Activated CD8-positive, alpha-beta memory T cell treated with anti-CD3 and anti-CD28 coated beads, Interleukin-2, amount 10 ng/mL, durations not matched to agents 7 days and 5 days (primary cell): ENCODE measurements at places on chromosomes 12 and 14.
A peak's percentile ranks its signal among the peaks of the same experiment; 100 is the strongest.

GRCh38 chr14:100076133-100076532, 10.9 kb downstream of the EVL start:
- DNase-seq, result peak; percentile 73

- DNase-seq, result no peak
Measured at GRCh38 chr12:122073815-122074214, 4.7 kb upstream of the MLXIP start.

GRCh38 chr12:130212384-130212989, 50.2 kb downstream of the FZD10 start:
- DNase-seq, result no peak

DNA sequence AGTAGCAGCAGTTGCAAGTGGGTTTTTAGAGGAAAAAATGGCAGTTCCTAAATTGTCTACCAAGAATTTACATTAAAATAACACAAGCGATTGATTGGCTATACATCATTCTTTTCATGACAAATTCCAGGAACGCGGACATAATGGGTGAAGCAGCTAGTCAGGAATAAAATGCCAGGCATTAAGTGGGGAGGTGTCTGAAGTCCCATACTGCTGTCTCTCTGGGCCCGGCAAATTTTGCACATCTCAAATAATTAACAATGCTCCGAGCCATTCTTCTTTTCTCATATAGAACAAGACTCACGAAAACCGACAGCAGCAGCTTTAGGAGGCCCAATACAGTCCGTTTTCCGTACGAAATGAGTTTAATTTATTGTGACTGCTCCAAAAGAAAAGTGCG, 696 bp downstream of the RPL36AL start:
- no peak for DNase-seq

- DNase-seq, result no peak
Measured at GRCh38 chr14:58587271-58587670, 50.5 kb upstream of the DACT1 start.
